ENCODE measurements at places on chromosomes 5 and 9.

DNA sequence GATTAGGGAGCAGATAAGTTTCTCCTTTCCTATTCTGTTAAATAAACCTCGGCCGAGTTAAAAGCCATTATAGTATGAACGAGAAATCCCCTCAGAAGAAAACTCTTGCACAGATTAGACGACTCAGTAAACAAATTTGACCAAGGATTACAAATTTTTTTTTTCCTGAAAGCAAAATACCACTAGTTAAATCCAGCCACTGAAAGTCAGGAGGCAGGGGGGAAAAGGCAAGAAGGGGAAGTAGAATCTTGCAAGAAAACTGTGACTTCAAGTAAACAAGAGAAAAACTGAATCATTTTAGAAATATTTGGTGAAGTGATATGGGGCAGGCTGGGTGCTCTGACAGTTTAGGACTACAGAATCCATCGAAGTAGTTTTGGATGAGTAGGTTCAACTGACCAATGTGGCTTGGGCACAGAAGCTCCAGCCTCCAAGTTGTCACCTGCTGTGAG, 251.0 kb downstream of the DENND1A start:
- DNase-seq = no peak

DNA sequence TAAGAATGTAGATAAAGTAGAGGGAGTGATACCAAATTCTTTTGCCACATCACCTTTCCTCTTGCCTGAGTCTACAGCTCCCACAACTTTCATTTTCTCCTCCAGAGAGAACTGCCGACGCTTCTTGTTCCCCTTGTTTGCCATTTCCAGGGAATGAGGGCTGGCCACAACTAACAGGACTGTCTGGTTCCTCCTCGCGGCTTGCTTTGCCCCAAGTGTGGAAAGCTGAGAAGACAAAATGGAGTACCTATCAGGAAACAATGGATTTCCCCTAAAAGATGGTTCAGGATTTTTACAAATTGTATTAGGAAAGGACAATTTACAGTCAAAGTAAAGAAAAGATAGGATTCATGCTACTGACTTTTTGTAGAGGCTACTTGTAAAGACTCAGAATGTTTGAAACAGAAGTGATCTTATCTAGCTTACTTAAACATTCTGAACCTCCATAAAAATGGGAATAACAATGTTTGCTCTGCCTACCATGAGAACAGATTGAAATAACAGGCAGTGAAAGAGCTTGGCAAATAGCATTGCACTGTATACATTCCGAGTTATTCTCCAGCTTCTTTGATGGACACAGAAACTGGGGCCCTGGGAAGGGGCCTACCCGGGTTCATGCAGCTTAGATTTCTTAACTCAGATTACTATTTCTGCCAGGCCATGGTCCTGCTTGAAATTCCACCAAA, 4.1 kb downstream of the TIGD6 start:
- no peak for DNase-seq

DNA sequence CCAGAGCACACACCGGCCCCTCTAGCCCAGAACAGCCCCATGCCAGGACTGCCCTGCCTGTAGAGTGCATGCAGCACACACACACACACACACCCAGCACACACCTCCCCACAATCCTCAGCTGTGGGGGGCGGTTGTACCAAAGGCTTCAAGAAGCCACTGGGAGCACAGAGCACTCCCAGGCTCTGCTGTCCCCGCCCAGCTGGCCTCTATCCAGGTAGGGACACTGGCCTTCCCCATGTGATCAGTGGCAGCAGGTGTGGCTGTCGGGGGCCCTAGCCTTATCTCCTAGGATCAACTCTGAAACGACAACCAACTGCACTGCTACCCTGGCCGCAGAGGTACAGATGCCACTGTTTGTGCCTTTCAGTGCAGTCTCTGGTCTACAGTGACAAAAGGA, 2.0 kb downstream of the ANAPC2 start:
- DNase-seq = no peak

GRCh38 chr5:167284222-167284890, 1007.1 kb upstream of the WWC1 start:
- no peak for DNase-seq

GRCh38 chr5:79875230-79875629, 115.8 kb downstream of the MTX3 start:
- no peak for DNase-seq

DNA sequence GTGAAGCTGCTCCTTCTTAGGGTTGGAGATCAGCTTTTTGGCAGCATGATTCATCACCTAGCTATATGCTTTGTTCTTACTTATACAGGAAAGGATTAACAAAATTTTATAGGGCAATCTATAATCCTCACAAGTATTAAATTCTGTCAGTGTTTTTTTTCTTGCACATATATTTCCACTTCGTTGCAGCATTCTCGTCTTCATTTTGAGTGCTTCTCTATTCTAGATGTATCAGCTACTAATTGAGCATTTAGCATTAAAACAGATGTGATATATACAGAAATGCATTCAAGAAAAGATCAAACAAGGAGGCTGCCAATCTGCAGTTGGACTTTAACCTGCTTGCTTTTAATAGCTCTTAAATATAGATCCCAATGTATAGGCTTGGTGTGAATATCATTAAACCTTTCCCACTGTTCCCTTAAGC, 3.6 kb upstream of the CTXN3 start:
- no peak for DNase-seq

- no peak for DNase-seq
These were observed 370.2 kb upstream of the C9orf72 start for GRCh38 chr9:27943501-27943900.

GRCh38 chr9:95815133-95815532, 60.4 kb upstream of the ERCC6L2 start:
- DNase-seq = no peak

DNA sequence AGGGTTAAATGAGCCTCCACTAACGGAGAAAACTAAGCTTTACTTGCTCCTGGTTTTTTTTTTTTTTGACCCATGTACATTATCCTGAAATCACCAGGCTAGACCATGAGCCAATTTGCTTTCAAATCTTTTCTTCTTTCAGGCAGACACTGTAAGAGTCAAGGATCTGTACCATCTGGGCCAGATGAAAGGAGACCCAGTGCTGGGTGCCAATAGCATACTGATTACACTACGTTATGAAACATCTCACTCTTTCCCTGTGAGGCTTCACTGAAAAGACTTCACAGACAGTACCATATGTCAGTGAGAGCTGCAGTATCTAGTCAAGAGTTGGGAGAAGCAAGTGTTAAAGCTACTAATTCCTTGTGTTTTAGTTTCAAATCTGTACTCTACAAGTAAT, 161.2 kb upstream of the PTPRD start:
- no peak for DNase-seq

DNA sequence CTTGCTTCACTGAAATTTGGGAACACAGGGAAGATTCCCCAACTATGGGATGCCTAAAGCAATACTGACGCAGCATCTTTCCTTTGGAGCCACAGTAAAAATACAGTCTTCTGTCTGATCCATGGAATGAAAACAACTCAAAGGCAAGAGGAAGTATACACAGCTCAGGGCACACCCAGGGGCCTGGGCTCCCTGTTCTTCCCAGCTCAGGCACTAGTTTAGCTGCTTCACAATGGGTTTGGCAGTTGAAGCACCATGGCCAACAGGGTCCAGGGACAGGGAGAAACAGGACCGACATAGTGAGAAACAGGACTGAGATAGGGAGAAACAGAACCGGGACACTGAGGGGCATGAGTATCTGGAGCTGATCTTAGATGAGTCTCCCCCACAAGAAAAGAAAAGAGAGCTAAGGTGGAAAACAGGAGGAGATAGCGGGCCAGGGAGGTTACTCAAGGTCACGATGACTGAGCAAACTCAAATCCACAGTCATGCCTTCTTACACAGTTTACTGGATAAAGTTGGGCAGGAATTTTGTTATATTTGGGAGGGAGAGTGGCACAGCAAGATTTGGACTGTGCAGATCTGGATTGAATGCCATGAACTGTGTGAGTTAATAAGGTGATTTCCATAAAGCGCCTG, 198.8 kb downstream of the SMARCA2 start:
- no peak for DNase-seq

GRCh38 chr5:116569999-116570398, 4.6 kb downstream of the SEMA6A start:
- no peak for DNase-seq

DNA sequence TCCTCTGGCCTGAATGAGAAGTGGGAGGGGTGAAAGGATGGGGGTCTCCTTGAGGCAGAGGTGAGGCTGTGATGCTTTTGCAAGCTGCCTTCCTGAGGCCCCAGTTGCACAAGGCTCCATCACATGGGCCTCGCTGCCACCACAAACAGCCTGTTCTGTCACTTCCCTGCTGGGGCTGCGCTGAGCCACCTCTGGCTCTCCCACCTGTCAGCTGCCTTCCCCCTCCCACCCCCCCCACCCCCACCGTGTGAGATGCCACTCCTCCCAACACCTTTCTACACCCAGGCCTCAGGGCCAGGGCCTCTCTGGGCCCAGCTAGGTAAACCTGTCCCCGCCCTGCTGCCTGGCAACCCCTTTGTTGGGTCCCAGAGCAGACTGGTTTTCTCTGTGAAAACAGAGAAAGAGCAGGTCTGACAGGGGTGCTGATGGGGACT, 4.5 kb upstream of the PDLIM4 start:
- DNase-seq = no peak

DNA sequence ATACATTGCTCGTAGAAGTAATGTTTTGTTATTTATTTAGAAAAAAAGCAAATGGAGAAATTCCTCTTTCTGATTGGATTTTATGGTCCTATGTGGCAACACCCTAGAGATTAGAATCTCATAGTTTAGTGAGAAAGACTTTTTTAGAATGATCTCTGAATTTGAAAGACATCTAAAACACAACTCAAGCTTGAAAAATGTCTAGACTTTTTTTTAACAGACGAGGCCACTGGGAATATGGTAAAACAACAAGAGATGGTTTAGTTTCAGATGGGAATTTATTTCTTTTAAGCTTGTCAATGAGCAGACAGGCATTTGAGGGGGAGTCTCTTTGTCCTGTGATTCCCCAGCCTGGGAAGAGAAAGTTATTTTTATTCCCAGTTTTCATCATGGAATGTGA, 122.1 kb downstream of the NTRK2 start:
- no peak for DNase-seq

- DNase-seq = no peak
These were observed 29.2 kb downstream of the GARNL3 start for GRCh38 chr9:127293767-127294166.

DNA sequence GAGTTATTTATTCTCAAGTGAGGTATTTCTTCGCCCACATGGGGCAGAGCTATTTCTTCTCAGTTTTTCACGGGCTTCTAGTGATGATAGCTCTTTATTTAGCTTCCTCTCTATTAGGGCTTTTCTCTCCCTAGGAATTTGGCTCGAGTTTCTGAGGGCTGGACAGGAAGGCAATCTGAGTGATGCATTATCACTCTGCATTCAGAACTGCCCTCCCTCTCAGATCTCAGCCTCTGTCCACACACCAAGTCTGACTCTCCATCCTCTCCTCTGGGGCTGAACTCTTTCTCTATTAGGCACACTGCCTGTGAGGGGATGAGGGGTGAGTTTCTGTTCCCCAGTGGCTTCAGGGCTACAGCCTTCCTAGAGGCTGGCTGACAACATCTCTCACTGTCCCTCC, 14.9 kb upstream of the SCAMP1 start:
- DNase-seq = no peak

GRCh38 chr5:80798633-80799032, 143.8 kb upstream of the DHFR start:
- DNase-seq = no peak

GRCh38 chr9:89412541-89412940, 85.4 kb downstream of the SEMA4D start:
- no peak for DNase-seq

DNA sequence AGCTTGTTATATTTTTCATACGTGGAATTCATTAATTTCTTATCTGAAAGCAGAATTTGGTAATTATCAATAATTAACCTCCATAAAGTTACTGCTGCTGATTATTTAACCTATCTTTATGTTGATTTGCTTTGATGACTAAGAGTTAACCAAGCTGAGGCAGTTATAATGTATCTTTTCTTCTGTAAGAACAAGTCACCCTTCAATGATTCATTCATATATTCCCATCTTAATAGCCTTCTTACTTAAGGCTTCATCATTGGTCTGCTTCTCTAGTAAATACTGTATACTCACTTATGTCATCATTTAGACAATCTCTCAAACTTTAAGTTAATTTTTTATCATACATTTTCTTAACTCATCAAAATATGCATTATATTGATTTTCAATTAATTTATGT, 592.2 kb downstream of the ANXA1 start:
- DNase-seq = no peak

DNA sequence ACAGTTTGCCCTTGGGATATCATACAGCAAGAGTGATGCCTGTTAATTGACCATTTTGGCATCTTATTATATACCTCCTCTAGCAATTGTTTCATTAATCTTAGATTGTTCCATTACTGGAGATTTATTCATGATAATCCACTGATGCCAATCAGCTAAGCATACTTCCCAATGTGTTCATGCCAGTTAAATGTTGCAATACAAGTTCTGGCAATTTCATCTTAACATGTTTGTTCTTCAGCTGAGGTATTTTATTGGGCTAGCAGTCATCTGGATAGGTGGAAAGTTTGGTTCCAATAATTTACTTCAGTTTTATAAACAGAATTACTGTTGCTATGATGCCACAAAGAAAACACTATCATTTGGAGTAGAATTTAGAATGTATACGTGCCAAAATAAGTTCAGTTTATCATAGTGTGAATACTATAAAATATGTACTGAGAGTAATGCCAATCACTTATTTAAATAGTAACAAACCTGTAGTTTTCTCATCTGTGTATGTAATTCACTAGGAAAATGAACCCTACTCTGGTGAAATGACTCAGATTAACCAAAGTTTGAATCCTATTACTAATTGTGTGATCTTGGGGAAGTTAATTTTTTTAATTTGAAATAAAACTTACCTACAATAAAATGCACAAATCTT, 27.9 kb upstream of the IL31RA start:
- DNase-seq = no peak

- no peak for DNase-seq
These were observed 56.8 kb upstream of the SMIM32 start for GRCh38 chr5:136249678-136250266.

DNA sequence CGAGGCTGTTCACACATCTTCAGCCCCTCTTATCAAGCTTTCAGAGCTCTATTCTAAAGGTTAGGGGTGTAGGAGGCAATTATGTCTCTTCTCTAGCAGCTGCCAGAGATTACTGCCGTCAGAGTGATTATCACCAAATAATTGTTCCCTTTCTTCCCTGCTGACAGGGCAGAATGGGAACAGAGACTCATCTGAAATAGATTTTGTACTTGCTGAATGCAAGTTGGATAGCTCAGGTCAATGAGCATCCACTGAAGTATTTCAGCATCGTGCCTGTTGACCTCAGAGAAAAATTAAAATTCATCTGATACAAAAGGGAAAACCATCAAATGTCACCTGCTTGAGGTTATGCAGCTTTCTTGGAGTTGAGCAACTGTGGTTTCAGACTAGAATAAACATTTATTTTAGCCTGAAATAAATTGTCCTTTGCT, 213.7 kb upstream of the MAP3K1 start:
- no peak for DNase-seq

- DNase-seq = no peak
These were observed at the start of gene AK1 for GRCh38 chr9:127877566-127877998. Gene AK1, minus strand, starts transcription at chr9:127877675. Its CDS starts 3,058 bp downstream, at chr9:127874617.

- no peak for DNase-seq
These were observed 210.6 kb downstream of the ATP10B start for GRCh38 chr5:160641405-160641804.
